ENCODE measurements at places on chromosomes 13 and 19.

- DNase-seq, result peak; percentile 85
Measured at GRCh38 chr19:3670796-3671679, 29.2 kb downstream of the PIP5K1C start.

DNA sequence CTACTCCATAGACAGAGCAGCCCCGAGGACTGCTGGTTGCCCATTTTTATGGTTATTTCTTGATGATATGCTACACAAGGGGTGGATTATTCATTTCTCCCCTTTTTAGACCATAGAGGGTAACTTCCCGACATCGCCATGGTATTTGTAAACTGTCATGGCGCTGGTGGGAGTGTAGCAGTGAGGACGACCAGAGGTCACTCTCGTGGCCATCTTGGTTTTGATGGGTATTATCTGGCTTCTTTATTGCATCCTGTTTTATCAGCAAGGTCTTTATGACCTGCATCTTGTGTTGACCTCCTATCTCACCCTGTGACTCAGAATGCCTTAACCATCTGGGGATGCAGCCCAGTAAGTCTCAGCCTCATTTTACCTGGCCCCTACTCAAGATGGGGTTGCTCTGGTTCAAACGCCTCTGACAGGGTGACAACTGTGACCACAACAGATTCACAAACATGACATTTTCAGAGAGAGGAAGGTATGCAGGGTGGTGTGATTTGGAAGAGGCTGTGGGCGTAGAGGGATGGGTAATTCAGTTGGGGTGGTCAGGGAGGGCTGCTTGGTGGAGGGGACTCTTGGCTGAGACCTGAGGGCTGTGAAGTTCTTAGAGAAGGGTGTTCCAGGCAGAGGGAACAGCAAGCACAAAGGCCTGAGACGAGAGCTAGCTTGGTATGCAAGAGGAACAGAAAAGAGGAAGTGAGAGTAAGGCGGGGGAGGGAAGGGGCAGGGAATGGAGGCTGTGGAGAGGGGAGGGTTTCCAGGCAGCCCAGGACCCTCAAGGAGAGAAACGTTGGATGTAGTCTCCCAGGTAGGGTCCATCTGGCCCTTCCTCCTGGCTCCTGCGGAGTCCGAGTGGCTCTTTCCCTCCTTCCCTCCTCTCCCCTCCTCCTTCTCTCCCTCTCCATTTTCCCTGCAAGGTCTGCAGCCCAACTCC is 23.5 kb downstream of the FAM187B start:
- DNase-seq, result no peak

DNA sequence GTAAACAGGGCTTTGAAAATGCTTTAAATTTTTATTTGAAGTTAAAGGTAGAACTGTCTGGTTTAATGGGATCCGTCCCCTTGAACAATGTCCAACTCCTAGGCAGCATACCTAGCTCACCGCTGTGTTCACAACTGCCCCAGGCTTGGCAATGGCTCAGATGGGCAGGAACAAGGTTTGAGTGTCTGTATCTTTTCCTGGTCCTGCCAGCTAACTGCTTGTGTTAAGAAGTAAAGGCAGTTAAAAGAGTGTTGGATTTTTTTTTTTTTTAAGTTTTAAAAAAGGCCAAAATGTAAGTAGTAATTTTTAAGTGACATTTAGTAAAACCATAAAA is 66.7 kb upstream of the FNDC3A start:
- DNase-seq, result no peak

DNA sequence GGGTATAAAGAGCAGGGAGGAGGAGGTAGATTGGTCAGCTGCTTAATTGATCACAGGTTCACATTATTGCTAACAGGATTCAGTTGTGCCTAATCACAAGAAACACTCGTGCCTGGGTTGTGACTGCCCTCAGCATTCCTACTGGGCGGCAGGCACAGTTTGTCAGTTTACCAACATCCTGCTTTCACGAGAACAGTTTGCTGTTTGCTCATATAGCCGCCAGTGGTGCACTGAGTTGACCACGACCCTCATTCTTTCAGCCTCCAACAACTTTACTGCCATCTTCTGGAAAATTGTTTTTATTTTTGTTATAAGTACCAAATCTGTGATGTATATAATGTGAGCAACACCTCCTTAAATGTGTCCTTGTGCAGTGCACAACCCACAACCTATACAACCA is 16.2 kb upstream of the IFT88 start:
- DNase-seq, result no peak

DNA sequence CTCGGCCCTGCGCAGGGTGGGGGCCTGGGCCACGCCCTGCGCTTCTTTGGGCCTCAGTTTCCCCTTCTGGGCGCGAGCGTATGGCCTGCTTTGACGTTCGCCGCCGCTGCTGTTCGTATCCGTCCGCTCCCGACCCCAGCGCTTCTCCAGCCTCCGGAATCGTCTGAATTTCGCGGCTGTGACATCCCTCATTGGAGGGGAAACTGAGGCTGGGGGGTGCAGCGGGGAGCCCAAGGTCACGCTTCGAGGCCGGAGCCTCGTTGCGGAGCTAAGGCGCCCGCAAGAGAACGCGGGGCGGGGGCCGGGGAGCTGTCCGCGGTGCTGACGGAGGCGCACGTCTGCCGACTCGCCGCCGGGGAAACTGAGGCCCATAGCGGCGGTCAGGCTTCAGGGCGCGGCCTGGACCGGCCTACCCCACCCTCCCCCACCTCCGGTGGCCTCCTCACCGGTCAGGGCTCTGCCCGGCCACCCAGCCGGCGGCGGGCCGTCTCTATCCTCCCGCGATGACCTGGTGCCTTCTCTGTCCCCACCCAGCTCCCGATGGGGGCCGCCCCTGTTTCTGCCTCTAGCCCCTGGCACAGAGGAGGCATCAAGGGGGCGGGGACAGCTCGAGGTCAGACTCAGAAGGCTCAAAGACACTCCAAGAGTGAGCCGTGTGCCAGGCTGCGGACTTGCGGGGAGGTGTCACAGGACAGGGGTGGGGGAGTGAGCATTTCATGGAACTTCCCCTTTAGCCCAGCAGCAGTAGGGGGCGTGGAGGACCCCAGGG is 3.0 kb upstream of the APC2 start:
- DNase-seq, result no peak

- DNase-seq, result no peak
Measured at GRCh38 chr13:94090773-94091480, 388.6 kb downstream of the DCT start.

GRCh38 chr19:47096721-47097120 is 16.9 kb downstream of the ZC3H4 start:
- DNase-seq, result no peak

GRCh38 chr13:50989476-50989875 is 79.9 kb downstream of the RNASEH2B start:
- DNase-seq, result no peak

- DNase-seq, result no peak
Measured at GRCh38 chr13:40328091-40328490, 338.4 kb downstream of the FOXO1 start.
